ENCODE measurements at places on chromosomes 6 and 20. TPM values are rescaled to one million over a fixed set of nuclear protein-coding genes. Genes with fewer than 3 reads are reported as not detected.

DNA sequence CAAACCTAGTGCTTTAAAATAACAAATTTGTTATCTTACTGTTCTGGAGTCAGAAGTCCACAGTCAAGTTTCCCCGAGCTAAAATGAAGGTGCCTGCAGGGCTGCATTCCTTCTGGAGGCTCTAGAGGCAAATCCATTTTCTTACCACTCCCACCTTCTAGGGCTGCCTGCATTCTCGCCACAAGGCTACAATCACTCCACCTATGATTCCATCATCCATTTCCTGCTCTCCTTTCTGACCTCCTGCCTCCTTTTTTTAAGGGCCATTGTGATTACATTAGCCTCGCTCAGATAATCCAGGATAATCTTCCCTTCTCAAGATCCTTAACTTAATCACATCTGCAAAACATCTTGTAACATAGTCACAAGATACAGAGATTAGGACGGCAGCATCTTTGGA, 42.4 kb upstream of the SIRT5 start:
- no peaks in the 10 kb centered on the region for H3K27me3 ChIP-seq
- H3K36me3 ChIP-seq, result no peaks in the 10 kb centered on the region
- DNase-seq, result no peak

DNA sequence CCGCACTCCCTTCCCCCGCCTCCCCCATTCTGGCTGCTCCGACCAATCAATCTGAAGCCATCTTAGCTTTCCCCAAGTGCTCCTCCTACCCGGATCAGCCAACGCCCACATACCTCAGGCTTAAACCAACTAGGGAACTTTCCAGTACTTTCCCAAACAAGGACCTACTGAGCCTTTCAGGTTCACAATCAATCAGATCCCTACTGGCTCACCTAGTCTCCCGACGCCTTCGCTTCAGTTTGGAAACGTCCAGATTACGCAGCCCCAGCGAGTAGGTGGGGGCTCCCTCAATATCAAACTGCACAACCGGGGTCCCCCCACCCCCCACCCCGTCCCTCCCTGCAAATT, 432 bp downstream of the HSPA1L start:
- no peaks in the 10 kb centered on the region for H3K36me3 ChIP-seq
- H3K27me3 ChIP-seq, result no peaks in the 10 kb centered on the region
- peak overlapping the region; percentile 73 for H3K4me3 ChIP-seq
- H3K4me1 ChIP-seq, result peaks cover 37% of the 10 kb centered on the region

The MUCL3 gene
- 0.49 TPM for total RNA-seq

GRCh38 chr20:35523298-35523888, 6.1 kb downstream of the C20orf173 start:
- H3K27me3 ChIP-seq, result no peaks in the 10 kb centered on the region
- no peaks in the 10 kb centered on the region for H3K36me3 ChIP-seq
- H3K4me3 ChIP-seq, result no peak overlapping the region
- H3K27ac ChIP-seq, result no peak overlapping the region

The OR2H1 gene
- not detected for total RNA-seq

The PI16 gene
- total RNA-seq, result 88.6 TPM

- H3K4me3 ChIP-seq, result no peak overlapping the region
- no peaks in the 10 kb centered on the region for H3K36me3 ChIP-seq
- peaks cover 33% of the 10 kb centered on the region for H3K4me1 ChIP-seq
- DNase-seq, result no peak
- H3K27me3 ChIP-seq, result no peaks in the 10 kb centered on the region
- no peak overlapping the region for H3K27ac ChIP-seq
Observed at GRCh38 chr6:109059571-109060021, 35.0 kb downstream of the SESN1 start.

GRCh38 chr20:60331688-60332300, 373.6 kb downstream of the CDH26 start:
- no peak overlapping the region for H3K4me3 ChIP-seq
- H3K36me3 ChIP-seq, result no peaks in the 10 kb centered on the region
- H3K27me3 ChIP-seq, result no peaks in the 10 kb centered on the region
- no peaks in the 10 kb centered on the region for H3K4me1 ChIP-seq

The C20orf144 gene
- total RNA-seq, result not detected

All from vagina (tissue), 2 donors.